ENCODE measurements at places on chromosomes 16 and 17. TPM values are rescaled to one million over a fixed set of nuclear protein-coding genes. Genes with fewer than 3 reads are reported as not detected.

Gene WNT9B
- not detected for total RNA-seq

Gene SLFN14
- total RNA-seq = 0.31 TPM

Gene CAMTA2
- total RNA-seq = 22.5 TPM

Gene HOXB3
- not detected for total RNA-seq

Gene MRPS7
- total RNA-seq = 29.4 TPM

Gene UBFD1
- total RNA-seq = 63.5 TPM

Gene ACSM2A
- total RNA-seq = not detected

Gene MEFV
- total RNA-seq = 0.31 TPM

Gene JPH3
- 68.2 TPM for total RNA-seq

Gene MAF
- total RNA-seq = 21.6 TPM

Gene PRSS33
- total RNA-seq = not detected

Gene EFNB3
- total RNA-seq = 19.7 TPM

Gene ATP2C2
- 15.0 TPM for total RNA-seq

Gene LDHD
- total RNA-seq = 1.6 TPM

Gene IRF8
- 3.1 TPM for total RNA-seq

Gene PARD6A
- total RNA-seq = 7.8 TPM

Gene SLC6A2
- not detected for total RNA-seq

Gene DHRS7C
- total RNA-seq = not detected

Gene TPSG1
- total RNA-seq = not detected

Gene SAMD14
- 41.3 TPM for total RNA-seq

Gene SULT1A2
- total RNA-seq = 1.6 TPM

Gene DNAI2
- not detected for total RNA-seq

Gene FNDC8
- total RNA-seq = not detected

Gene UMOD
- total RNA-seq = not detected

Gene GPR142
- not detected for total RNA-seq

Gene MRPS23
- 23.5 TPM for total RNA-seq

Gene AOC2
- total RNA-seq = 2.5 TPM

Gene KRTAP2-1
- not detected for total RNA-seq

Gene PRKCA
- total RNA-seq = 61.0 TPM

Gene RHOT1
- total RNA-seq = 124 TPM

Gene LGALS9C
- total RNA-seq = not detected
